ENCODE measurements at places on chromosomes 3 and 15. TPM values are rescaled to one million over a fixed set of nuclear protein-coding genes. Genes with fewer than 3 reads are reported as not detected.

RARRES1 gene
- 26.3 TPM for total RNA-seq

IL20RB gene
- total RNA-seq: 0.42 TPM

SLC24A5 gene
- 0.26 TPM for total RNA-seq

ARL8B gene
- 91.3 TPM for total RNA-seq

KNG1 gene
- not detected for total RNA-seq

Data from urinary bladder (tissue), 4 donors.